ENCODE measurements at places on chromosomes 1 and 21.
A peak's percentile ranks its signal among the peaks of the same experiment; 100 is the strongest.

- no peak for DNase-seq
Observed at GRCh38 chr1:209102120-209102519, 481.4 kb upstream of the CAMK1G start.

GRCh38 chr21:45004059-45004422, 64.2 kb downstream of the SLX9 start:
- DNase-seq, result no peak

DNA sequence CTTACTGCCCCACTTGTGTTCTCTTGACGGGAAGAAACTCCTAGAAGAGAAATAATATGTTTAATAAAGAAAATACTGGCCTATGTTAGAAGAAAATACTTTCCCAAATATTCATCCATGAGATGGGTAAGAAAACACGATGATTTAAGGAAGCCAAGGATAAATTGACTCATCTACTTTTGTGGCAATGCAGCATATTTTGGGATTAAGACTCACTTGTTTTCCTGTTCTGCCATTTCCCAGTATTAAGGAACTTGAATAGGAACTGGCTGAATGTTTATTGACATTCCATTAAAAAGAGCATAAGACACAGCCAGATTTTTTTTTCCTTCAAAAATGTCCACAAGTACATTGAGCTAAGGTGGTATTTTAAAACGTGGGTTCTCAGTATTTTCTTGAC, 10.9 kb upstream of the ADAMTS5 start:
- DNase-seq, result no peak

DNA sequence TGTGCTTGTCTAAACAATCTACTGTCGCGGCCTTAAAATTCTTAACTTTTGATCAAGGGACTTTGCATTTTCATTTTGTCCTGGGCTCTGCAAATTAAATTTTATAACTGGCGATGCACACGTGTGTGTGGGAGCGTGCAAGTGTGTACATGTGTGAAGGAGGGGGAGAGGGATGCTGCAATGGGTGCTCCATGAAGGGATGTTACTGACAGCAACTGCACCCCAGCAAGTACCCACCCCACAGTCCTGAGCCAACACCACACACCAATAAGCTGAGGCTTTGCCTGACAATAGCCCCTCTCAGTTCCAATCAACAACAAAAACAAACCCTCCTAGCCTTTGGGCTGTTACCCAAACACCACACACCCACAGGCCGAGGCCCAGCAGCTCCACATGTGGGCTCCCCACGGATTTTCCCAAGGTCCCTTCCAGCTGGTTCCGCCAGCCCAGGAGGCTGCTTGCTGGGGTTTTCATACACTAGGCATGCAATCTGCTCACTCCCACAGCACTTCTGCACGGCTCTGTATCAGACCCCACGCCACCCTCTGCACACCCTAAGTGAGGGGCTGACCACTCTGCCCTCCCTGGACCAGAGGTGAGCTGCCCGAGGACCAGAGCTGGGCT, 32.8 kb upstream of the IFFO2 start:
- no peak for DNase-seq

GRCh38 chr1:202317941-202318925, 23.5 kb downstream of the UBE2T start:
- DNase-seq, result no peak

DNA sequence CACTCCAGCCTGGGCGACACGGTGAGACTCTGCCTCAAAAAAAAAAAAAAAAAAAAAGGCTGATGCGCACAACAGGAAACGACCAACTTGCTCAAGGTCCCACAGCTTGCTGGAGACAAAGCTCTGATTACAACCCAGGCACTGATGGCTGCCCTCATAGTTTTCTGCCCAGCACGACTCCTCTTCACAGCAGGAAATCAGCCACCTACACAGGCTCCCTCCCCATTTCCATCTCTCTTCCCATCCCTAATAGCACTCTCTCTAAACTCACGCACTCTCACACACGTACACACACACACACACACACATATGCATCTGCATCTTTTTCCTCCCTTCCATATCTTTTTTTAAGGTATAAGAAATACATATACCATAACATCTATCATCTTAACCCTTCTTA, 153.5 kb upstream of the SOD1 start:
- no peak for DNase-seq

DNA sequence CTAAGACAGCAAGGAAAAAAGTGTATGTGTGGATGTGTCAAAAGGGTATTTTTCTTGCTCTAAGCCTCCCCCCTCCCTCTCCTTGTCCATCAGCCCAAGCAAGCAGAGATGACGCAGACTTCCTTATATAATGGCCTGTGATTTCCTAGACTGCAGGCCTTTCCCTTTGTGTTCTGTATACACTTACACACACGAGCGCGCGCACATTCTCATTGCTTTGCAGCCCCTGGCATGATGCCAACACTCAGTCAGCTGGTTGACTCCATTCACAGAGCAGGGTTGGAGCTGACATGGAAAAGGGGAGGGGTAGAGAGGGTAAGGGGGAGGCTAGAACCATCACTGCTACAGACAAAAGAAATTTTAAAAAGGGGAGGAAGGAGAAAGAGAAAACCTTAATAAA, 41.8 kb downstream of the GATAD2B start:
- peak; percentile 83 for DNase-seq

DNA sequence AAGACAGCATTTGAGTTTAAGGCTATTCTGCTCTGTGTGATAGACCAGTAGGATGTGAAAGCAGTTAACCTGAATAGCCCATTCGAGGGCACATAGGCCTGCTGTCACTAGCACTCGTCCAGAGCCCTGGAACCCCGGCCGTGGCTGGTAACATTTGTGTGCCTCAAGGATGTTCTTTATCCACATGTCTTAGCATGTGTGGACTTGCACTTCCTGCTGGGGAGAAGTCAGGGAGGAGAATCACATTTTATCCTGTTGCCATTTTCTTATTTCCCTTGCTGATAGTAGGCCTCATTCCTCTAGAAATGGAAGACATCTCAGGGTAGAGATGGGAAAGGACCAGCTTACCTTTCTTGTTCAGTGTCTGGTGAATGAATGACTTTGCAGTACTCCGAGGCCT, 54.7 kb downstream of the VPS13D start:
- no peak for DNase-seq

DNA sequence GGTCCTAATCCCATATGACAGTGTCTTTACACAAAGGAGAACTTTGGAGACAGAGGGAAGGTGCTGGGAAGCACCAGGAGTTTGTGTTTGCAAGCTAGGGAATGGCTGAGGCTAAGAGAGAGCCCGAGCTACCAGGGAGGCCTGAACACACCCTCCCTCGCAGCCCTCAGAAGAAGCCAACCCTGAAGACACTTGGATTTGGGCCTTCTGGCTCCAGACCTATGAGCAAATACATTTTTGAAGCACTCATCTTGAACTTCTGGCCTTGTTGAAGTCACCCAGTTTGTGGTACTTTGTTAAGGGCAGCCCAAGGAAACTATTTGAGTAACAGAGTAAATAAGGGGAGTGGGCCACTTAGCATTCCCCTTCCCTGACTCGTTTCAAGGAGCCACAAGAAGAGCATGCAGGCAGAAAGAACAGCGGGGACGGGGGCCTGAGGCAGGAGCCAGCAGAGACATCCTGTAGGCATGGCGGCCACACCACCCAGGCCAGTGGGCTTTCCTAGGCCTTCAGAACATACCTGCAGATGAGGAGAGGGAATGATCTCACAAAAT, 13.2 kb upstream of the QSOX1 start:
- DNase-seq, result no peak

GRCh38 chr1:44806704-44807363, at the start of gene DYNLT4:
TSS of gene DYNLT4 (minus strand) at chr1:44807351. CDS start at chr1:44806668, 683 bp downstream.
- no peak for DNase-seq

DNA sequence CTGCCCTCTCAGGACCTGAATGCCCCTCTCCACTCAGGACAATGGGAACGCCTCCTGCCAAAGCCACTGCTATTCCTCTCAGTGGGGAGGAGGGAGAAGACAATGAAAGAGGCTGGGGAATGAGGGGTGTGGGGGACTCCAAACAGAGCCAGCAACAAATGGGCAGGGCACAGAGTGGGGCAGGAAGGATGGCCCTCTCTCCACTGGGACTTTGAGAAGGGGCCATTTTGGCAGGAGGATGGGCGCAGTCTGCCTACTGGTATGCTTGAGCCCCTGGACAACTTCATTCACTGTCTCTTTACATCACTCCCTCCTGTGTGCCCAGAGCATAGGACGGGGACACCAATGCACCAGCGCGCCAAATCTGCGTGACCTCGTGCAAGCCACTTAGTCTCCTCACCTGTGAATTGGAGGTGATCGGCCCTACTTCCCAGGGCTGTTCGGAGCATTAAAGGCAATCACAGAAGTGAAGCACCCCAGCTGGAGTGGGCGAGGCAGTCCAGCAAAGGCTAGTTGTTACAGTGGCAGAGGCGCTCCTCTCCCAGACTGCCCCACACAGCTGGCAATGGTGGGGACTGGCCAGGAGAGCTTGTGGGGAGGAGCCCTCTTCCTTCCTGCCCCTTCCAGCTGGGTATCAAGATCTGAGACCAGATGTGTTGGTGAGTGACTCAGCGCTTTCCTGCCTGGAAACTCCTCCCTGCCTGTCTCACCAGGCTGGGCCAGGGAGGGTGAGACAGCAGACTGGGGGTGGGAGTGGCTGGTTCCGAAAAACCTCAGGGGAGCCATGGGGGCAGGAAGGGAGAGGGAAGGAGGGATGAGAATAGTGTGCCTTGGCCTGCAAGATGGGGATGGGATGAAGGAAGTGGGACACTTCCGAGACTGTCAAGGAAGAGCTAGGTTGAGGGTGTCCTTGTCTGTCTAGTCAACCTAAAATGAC, 22.4 kb upstream of the SYNC start:
- peak; percentile 70 for DNase-seq

DNA sequence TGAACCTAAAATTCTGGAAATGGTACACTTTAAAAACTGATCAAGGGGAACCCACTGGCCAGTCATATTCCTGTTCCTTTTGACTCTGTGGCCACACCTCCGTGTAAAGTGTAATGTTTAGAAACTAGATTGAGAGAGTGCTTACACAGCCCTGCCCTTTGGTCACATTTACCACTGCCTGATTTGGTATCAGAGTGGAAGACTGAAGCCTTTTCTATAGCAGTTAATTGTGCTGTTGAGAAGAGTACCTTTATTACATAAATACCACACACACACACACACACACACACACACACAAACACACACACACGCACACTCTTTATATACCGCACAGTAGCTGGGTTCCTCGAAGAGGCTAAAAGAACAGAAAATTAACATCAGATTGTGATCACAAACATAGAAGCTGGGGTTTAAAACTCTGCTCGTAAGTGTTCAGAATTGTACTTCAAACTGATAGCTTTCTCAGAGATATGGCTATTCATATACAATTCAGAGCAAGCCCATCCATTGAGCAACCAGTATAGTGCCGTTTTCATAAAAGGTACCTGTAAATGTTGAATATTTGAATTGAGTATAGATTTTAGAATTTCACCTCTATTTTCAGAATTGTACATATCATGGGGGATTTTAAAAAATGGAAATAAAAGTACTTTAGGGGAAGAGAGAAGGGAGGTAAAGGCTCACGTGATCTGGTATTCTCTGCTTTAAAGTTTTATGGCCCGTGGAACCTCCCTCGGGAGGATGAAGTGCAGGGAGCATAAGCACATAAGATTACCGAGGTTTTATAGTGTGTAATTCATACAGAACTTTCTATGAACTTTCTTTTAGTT, 37.5 kb downstream of the CAMTA1 start:
- DNase-seq, result no peak

GRCh38 chr1:230507666-230508402, 81.7 kb upstream of the PGBD5 start:
- no peak for DNase-seq

DNA sequence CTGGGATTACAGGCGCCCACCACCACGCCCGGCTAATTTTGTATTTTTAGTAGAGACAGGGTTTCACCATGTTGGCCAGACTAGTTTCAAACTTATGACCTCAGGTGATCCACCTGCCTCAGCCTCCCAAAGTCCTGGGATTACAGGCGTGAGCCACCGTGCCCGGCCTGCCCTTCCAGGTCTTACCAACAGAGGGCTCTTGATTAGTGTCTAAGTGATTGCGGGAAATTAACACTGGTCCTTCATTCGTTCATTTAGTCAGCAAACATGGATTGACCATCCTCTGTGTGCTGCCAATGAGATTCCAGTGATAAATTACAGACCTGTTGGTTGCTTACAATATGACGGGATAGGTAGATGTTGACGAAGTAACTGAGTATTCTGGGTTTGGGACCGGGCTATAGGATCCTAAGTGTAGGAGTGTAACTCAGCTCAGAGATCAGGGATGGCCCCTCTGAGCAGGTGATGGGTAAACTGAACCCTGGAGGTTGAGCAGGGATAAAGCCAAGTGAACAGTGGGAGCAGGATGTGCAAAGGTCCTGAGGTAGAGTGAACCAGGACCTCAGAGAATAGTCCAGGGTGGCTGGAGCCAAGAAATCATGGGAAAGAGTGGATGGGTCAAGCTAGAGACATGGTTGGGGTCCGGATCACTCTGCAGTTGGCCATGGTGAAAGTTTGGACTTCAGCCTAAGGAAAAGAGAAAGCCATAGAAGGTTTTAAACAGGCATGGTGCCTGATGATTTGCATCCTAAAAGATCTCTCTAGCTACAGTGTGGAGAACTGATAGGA, 171.2 kb downstream of the KAZN start:
- no peak for DNase-seq

- no peak for DNase-seq
Observed at GRCh38 chr1:59008599-59009347, 224.9 kb upstream of the JUN start.

GRCh38 chr1:89198491-89199072, at the start of gene GBP4:
TSS of gene GBP4 (minus strand) at chr1:89198942. CDS start at chr1:89198834, 108 bp downstream.
- no peak for DNase-seq

- no peak for DNase-seq
Observed at GRCh38 chr21:39330001-39330400, 16.6 kb upstream of the BRWD1 start.

DNA sequence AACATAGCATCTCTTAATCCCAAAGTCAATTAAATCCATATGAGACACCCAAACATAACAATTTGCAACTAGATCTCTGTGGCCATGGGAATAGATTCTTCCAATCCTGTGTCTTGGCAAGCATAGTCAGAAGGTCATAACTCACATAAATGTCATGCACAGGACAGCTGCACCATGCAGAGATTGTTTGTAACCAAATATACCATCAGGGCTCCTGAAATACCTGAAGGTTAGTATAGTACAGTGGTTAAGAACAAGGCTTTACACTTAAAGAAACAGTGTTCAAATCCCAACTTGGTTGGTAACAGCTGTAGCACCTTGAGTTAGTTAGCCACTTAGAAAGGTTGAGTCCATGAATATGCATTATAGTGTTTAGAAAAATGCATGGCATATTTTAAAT, 82.6 kb upstream of the CCDC190 start:
- DNase-seq, result no peak

- no peak for DNase-seq
Observed at GRCh38 chr1:226762988-226763904, 24.2 kb upstream of the ITPKB start.

GRCh38 chr1:12098786-12099185, 35.7 kb downstream of the TNFRSF8 start:
- no peak for DNase-seq

GRCh38 chr1:16011936-16012589, 5.8 kb downstream of the HSPB7 start:
- DNase-seq, result no peak

GRCh38 chr1:18602533-18603211, 28.0 kb upstream of the PAX7 start:
- no peak for DNase-seq
